Endothelial cell of umbilical vein (primary cell): ENCODE measurements at places on chromosomes 7 and 10.
A peak's percentile ranks its signal among the peaks of the same experiment; 100 is the strongest.

DNA sequence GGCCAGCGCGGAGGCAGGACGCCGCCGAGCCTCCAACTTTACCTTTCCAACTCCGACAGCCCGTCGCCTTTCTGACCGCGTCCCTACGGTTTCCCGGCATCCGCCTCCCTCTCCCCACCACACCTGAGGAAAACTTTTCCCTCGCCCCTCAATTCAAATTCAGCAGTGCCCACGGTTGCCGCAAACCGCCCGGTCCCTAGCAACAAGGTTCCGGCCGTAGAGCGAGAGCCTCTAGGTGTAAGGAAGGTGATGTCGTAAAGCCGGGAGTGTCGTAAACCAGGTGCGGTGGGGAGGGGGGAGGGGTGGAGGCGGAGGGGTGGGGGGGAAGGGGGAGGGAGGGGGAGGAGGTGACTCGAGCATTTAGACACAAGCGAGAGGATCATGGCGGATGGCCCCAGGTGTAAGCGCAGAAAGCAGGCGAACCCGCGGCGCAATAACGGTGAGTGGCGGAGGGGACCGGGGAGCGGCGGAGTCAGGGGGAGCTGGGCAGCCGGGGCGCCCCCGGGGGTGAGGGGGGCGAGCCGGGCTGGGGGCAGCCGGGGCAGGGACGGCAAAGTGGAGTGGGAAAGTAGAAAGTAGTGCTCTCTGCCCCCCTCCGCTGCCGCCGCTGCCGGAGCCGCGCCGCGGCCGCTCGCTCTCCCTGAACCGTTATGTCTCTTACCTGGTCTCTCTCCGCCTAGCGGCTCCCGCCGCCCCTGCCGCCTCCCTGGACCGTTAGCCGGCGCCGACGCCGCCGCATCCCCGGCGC, at the start of gene ZEB1:
Gene ZEB1 (plus strand): TSS at position 363 of the 748 bp plus-strand sequence. CDS start 19 bp downstream, at position 382.
- DNase-seq, result peak; percentile 79

DNA sequence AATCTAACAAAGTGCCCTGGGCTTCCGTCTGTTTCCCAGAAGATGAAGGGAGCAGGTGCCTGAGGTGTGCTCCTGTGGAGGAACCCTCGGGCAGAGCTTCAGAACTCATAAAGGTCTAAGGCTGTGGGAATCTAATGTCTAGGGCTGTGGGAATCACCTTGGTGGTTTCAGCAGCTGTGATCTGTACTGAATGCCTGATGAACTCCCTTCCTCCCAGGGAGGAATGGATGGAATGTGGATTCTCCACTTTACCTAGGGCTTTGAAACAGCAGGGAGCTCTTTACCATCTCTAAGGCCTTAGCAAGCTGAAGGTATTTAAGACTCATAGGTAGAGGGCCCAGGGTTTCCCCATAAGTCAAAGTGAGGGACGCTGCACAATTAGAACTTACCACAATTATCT, 36.0 kb upstream of the SEMA3E start:
- DNase-seq, result no peak

DNA sequence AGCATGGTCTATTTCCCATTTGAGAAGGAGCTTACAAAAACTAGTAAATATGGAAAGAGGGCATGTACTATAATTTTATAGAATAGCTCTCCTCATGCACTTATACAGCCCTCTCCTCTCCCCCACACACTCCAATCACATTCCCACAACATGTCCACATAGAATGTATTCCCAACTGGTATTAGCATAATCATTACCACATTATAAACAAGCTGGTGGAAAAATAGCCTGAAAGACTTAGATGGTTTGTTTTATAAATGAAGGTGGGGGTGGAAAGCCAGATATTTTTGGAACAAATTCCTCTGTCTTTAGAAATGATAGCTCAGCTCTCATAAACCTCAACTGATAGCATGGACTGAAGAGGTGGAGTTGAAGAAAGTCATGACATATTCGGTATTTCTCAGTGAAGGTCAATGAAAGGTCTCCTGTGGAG, 410.1 kb downstream of the SUGCT start:
- no peak for DNase-seq

DNA sequence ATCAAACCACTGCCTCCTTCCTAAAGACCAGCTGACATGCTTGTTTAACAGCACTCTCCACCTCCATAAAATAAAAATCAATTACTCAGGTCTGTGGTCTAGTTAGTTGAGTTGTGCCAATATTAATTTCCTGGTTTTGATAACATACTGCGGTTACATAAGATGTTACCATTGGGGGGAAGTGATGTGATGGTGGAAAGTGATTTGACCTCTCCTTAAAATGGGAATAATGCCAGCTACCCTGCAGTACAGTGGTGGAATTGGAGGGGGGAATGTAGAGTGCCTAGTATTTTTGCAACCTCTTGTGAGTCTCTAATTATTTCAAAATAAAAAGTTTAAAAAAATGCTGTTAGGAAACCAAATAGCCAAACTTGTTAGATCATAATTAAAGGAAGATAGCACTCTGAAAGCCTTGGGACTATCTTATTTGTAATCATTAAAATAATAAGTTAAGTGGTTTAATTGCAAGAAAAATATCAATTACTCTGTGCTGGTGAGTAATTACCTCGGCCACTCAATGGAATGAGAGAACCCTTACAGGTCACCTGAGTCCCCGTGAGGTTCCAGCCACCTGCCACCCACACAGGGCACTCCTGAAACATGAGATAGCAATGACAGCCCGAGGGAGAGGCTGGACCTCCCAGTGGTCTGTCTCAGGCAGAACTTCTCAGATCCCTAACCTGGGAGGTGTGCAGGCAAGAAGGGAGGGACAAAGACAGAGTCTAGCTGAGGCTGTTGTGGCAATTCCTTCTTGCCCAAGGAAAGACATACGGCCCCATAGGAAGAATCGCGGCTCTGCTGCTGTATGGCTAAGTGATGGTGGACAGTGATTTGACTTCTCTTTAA, 94.1 kb downstream of the SH3PXD2A start:
- DNase-seq, result peak; percentile 70

DNA sequence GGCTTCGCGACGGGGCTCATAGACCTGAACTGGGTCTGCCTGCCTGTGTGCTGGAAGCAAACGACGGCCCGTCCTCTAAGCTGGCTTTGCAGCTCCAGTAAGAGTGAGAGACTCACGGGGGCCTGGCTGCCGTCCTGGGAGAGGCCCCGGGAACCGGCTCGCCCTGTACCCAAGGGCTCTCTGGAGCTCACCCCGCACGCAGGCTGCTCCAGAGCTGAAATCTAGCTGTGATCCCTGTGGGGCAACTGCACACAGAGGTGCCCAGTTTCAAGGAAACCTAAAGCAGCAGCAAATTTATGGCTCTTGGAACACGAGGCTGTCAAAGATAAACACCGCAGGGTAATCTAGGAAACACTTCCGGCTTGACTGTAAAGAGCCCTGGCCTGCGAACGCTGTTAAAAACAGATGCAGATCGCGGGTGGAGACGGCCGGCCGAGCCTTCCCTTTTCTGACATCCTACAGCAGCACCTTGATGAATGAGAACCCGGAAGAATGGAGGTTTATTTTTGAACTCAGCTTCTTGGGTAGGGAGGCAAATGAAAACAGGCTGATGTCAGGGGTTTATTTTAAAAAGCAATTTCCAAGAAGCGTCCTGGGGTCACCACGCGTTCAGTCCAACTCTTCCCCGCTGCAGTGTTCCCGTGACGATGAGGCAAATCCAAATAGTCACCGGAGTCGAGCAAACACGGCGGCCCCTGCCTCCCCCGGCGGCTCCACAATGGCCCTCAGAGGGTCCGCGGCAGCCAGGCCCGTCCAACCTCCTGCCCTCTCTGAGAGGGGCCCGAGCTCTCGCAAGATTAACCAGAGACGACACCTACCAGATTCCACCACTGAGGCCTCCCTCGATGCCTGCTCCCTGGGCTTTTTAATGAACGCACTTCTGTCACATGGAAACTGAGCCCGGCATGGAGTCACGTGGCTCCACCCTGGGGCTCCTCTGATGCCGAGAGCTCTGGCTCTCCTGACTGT, 29.6 kb downstream of the AMZ1 start:
- peak; percentile 72 for DNase-seq

DNA sequence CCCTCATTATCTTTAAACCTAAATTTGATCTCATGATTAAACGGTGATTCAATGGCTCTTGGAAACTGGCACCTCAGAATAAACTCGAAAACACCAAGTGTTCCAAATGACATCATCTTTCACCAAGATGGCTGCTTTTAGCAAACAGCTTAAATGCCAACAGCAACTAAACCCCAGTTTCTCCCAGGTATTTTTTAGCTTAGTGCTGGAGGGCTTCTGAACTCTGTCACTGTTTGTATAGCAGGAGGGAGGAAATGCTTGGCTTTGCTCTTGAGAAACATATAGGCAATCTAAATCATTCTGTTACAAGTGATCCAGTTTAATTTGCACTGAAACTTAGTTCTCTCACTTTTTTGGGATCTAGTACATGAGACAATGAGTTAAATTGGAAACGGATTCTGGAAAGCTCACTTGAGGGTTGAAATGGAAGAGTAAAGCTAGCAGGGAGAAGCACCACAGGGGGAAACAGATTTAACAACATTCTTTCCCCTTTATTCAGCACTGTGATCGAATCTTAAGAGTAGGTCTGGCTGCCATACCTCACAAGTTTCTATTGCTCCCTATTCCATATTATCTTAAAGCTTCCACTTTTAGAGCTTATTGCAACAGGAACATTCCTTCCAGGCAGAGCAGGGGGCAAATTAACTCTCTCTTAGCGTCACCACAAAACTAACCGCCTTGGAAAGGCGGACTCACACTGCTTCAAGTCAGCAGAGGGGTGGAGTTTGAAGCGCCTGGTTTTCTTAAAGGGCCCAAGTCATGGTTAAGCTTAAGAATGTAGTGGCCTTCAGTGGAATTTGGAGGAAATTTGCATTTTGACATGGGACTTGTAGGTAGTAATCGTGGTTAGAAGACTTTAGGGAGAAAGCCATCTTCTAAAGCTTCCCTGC, 1.8 kb upstream of the CCDC6 start:
- DNase-seq, result peak; percentile 85

GRCh38 chr7:69078997-69079769, 519.1 kb upstream of the AUTS2 start:
- no peak for DNase-seq

DNA sequence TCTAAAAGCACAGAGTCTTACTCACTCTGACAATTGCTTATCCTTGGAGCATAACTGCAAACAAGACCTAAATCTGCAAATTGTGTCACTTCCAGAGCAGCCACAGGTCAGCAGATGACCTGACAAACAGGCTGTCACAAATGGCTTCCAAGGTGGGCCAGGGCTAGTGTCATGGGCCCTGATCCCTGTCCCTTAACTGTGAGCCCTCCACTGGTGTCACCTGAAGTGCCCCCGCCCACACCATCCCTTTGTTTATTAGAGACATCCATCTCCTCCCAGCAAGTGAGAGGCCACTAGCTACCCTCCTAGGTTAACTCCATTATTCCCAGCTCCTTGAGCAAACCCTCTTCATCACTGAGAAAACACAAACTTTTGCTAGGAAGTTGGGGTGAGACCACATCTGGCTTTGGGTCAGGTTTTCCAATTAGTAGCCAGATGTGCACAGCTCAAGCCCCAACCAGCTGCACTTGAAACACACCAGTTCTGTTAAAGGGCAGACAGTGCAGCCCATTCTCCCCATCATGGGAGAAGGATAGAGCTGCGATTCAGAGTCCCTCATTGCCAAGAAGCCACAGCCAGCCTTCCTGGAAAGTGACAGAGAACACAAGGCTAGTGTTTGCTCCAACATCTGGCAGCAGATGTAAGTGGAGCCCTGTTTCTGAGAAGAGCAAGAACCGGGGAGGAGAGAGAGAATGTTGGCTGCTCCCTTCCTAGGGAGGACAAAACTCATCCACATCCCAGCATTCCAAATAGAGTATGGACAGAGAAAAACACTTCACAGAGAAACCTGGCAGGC, 75.7 kb upstream of the NANOS1 start:
- DNase-seq, result no peak

- no peak for DNase-seq
These were observed 147.7 kb downstream of the PTPN20 start for GRCh38 chr10:47058961-47059391.

- no peak for DNase-seq
These were observed 37.7 kb downstream of the BUB3 start for GRCh38 chr10:123191886-123192285.

- no peak for DNase-seq
These were observed 82.0 kb downstream of the BMS1 start for GRCh38 chr10:42864575-42864974.

DNA sequence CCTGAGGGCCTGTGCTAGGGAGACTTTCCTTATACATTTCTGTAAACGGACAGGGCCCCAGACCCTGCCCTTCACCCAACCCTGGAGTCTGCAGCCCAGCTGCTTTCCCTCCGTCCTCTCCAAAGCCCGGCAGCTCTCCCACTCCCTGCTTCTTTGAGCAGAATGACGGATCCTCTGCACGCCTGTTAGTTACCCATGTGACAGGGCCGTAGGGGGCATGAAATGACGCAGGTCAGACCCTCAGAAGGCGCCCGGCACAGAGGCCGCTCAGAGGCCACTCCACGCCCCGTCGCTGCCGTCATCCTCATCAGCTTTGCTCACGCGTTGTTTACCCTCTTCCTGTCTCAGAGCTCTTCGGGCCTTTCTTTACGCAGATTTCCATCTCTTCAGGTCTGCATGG, 60.2 kb upstream of the MKRN1 start:
- DNase-seq, result no peak

DNA sequence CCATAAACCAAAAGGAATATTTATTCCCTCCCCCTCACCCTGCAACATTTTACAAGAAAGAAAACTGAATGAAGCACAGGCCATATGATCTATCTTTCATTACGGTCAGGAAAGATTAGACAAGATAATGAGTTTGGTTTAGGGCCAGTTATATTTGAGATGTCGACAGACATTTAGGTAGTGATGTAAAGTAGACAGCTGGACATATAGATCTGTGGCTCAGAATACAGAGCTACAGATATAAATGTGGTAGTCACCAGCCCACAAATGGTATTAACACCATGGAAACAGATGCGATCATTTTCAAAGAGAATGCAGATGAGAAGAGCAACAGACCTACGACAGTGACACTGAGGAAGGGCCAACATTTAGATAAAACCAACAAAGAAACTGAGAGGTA, 142.5 kb downstream of the SRPK2 start:
- no peak for DNase-seq

- no peak for DNase-seq
These were observed 225.7 kb upstream of the AOAH start for GRCh38 chr7:36949711-36950600.

- DNase-seq, result no peak
These were observed 218.7 kb downstream of the FANK1 start for GRCh38 chr10:126114884-126115555.

- DNase-seq, result peak; percentile 81
These were observed 1.0 kb downstream of the CDK6 start for GRCh38 chr7:92835261-92835850.

GRCh38 chr10:61845196-61845949, 56.1 kb upstream of the ARID5B start:
- no peak for DNase-seq

DNA sequence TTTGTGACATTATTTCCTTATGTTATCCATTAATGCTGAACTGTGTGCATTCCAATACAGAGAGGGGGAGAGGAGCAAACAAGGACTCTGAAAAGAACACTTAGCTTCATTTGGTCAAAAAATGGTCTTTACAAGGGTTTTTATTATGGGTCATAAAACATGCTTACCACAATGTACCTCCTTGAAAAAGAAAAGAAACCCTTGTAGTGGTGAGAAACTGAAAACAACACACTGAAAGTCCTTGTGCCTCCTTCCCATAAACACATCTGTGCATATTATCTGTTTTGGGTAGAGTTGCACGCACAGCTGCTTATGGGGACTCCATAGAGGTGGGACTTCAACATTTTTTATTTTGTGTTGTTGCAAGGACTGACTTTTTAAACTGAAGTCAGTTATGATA, 98.7 kb downstream of the CDK6 start:
- no peak for DNase-seq
